ENCODE measurements at places on chromosomes 2 and 18. TPM values are rescaled to one million over a fixed set of nuclear protein-coding genes. Genes with fewer than 3 reads are reported as not detected.

The CSRNP3 gene
- total RNA-seq: not detected

The SMIM21 gene
- not detected for total RNA-seq

The MDH1 gene
- 106 TPM for total RNA-seq

The BCL2L11 gene
- 39.8 TPM for total RNA-seq

The MOCOS gene
- 0.16 TPM for total RNA-seq

The SCN7A gene
- total RNA-seq: not detected

The ZNF385B gene
- not detected for total RNA-seq

The NMUR1 gene
- total RNA-seq: 0.10 TPM

The EVX2 gene
- not detected for total RNA-seq

The POTEC gene
- not detected for total RNA-seq

The PROM2 gene
- 0.91 TPM for total RNA-seq

The CTLA4 gene
- total RNA-seq: 1.8 TPM

The LBX2 gene
- total RNA-seq: not detected

The ZNF397 gene
- 50.8 TPM for total RNA-seq

The NDC80 gene
- 3.3 TPM for total RNA-seq

The GALR1 gene
- not detected for total RNA-seq

The STK36 gene
- total RNA-seq: 22.4 TPM

The RIT2 gene
- total RNA-seq: not detected

The KIAA2012 gene
- total RNA-seq: not detected

The AMER3 gene
- not detected for total RNA-seq

The GDF7 gene
- not detected for total RNA-seq

The C2orf78 gene
- total RNA-seq: not detected

The MXD1 gene
- total RNA-seq: 14.3 TPM

The ZNF804A gene
- not detected for total RNA-seq

The SIGLEC15 gene
- not detected for total RNA-seq

The ASB3 gene
- total RNA-seq: 39.8 TPM

The CFAP53 gene
- 1.2 TPM for total RNA-seq

The ABCG5 gene
- not detected for total RNA-seq

The ZEB2 gene
- 9.4 TPM for total RNA-seq

The PFN4 gene
- total RNA-seq: not detected

The DLX1 gene
- total RNA-seq: not detected

The PLEK gene
- total RNA-seq: 3.9 TPM

The KLHL41 gene
- total RNA-seq: not detected

The RAB27B gene
- total RNA-seq: not detected

The SPOPL gene
- total RNA-seq: 11.6 TPM

The ERFE gene
- total RNA-seq: not detected

The HOXD9 gene
- total RNA-seq: not detected

The ANKRD30B gene
- not detected for total RNA-seq

The CPSF3 gene
- total RNA-seq: 28.7 TPM

The TSN gene
- 65.3 TPM for total RNA-seq

The C18orf54 gene
- total RNA-seq: 3.8 TPM

The CNTNAP5 gene
- total RNA-seq: not detected

The MC2R gene
- not detected for total RNA-seq

The HSPD1 gene
- total RNA-seq: 138 TPM

The AQP12B gene
- total RNA-seq: not detected

The PSMA8 gene
- 1.7 TPM for total RNA-seq

The STAT1 gene
- total RNA-seq: 74.9 TPM

The BOK gene
- total RNA-seq: not detected

The MATN3 gene
- not detected for total RNA-seq

The LRRTM1 gene
- not detected for total RNA-seq

The ALPP gene
- total RNA-seq: not detected

The SAG gene
- total RNA-seq: 1.2 TPM

The EMX1 gene
- not detected for total RNA-seq

The TUBB8B gene
- not detected for total RNA-seq
